ENCODE measurements at places on chromosomes 13 and 19.

GRCh38 chr19:16025108-16026101, 50.9 kb upstream of the TPM4 start:
- no peak for DNase-seq

DNA sequence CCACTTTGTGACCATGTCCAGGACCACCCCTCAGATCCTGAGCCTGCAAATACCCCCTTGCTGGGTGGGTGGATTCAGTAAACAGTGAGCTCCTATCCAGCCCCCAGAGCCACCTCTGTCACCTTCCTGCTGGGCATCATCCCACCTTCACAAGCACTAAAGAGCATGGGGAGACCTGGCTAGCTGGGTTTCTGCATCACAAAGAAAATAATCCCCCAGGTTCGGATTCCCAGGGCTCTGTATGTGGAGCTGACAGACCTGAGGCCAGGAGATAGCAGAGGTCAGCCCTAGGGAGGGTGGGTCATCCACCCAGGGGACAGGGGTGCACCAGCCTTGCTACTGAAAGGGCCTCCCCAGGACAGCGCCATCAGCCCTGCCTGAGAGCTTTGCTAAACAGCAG, 7.7 kb upstream of the CEACAM7 start:
- DNase-seq: no peak

GRCh38 chr13:60398907-60399589, 2.0 kb downstream of the TDRD3 start:
- DNase-seq: no peak

GRCh38 chr13:61774903-61775302, 359.3 kb upstream of the PCDH20 start:
- DNase-seq: no peak

GRCh38 chr13:23739596-23739995, 149.6 kb downstream of the MIPEP start:
- DNase-seq: no peak

DNA sequence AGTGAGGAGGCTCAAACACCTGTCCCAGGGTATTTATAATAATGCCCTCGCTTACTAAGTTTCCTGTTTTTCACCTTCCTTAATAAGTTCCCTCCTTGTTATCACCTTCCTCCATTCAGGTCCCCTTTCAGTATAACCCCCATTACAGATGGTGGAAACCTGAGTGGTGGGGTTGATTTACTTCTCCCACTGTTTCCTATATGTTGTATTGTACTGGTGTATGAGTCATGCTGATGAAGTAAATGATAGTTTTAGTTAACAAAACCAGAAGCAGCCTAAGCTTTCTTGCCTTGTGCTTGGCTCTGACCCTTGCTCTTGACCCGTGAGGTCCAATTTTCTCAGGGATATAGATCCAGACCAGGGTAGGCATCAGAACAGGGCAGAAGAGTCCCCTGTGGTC, 22.3 kb upstream of the TNFSF11 start:
- DNase-seq: no peak

DNA sequence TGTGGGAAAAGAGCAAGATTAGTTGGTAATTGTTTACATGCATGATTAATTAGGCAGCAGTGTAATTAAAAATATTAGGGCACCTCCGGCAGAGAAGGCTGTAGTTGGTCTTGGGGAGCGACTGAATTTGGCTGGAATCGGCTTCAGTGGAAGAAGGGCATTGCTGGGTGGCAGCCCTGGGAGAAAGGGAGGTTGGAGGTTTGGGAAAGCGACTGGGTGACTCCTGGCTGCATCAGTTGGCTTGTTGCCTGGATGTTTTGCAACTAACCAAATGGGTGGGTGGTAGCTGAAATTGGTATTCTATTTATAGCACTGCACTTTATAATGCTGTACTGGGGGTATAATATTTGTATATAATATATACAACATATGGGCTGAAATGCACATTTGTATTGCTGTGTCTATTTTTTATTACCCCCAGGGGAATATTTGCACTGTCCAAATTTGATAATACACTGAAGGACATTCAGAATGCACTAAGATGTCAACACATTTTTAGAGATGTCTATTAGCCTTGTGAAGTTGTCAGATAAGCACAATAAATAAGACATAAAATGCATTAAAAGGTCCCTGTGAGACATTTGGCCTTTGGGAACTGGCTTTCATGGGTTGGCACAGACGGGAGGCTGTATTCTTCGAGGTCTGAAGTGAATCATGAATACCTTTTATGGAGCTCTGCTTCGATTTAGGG, 1.7 kb downstream of the B3GLCT start:
- no peak for DNase-seq

GRCh38 chr19:58364146-58364545, 1.6 kb upstream of the ZNF497 start:
- no peak for DNase-seq

DNA sequence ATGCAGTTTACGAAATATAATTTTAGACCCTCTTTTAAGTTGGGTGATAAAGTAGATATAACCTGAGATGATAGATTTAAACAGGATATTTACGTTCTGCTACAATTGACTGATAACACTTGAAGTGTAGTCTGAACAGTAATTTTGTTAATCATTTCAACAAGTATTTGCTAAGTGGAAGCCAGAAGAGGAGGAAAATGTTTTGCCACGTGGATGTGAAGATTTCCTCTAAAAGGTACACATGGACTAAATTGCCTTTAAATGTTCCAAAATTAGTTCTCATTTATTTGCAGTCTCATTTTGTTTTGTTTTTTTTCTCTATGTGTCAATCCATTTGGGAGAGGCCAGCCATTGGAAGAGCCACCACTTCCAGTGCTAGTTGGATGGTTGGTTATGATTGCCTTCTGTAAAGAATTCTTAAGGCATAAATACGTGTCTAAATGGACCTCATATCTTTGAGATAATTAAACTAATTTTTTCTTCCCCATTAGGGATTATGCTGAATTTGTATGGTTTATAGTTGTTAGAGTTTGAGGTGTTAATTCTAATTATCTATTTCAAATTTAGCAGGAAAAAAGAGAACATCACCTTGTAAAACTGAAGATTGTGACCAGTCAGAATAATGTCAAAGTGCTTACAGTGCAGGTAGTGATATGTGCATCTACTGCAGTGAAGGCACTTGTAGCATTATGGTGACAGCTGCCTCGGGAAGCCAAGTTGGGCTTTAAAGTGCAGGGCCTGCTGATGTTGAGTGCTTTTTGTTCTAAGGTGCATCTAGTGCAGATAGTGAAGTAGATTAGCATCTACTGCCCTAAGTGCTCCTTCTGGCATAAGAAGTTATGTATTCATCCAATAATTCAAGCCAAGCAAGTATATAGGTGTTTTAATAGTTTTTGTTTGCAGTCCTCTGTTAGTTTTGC, 2.8 kb downstream of the MIR17HG start:
- DNase-seq: no peak

- DNase-seq: no peak
These were observed 32.2 kb downstream of the COG3 start for GRCh38 chr13:45496942-45497341.

DNA sequence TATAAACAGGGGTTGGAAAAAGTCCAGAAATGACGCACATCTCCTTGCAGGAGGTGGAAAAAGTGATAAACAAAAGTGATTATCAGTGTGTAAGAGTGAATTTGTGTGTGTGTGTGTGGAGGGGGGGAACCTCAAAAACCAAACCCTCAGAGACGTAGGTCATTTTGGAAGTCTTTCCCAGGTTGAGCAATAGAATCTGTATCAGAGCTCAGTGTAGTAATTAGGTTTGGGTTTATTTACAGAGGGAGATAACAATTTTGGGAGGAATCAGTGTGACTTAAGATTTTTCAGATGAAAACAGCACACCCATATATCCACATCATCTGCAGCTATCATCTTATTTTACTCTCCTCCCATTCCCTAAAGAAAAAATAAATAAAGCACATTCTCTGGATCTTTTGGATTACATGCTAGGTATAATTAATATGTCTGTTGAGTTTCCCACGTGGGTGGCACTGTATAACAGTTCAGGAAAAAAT, 406.4 kb downstream of the FGF9 start:
- DNase-seq: no peak

DNA sequence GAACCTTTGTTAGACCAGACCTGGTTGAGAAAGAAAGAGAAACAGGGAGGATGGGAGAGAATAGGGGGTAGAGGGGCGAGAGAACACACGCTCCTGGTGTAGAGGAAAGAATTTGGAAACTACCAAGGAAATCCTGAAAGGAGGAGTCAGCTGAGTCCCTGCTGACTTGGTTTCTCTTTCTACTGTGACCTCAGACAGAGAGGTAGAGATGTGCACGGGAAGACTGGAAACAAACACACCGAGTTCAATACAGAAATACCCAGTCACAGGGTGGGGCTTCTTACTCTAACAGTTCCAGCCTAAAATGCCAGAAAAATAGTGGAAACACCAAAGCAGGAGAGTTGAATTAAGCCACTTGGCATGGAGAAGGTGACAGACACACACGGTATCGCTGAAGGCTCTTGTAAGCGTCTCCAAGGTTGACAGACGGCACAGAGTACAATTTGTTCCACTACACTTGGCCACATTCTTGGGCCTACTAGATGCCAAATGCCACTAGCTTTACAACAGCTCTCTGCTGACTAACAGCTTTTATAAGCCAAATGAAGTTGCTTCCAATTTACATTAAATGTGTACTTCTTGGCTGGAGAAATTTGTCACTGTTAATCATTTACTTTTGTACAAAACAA, 28.1 kb downstream of the LATS2 start:
- no peak for DNase-seq

GRCh38 chr13:25114220-25114619, 18.3 kb downstream of the PABPC3 start:
- peak; percentile 42 for DNase-seq

DNA sequence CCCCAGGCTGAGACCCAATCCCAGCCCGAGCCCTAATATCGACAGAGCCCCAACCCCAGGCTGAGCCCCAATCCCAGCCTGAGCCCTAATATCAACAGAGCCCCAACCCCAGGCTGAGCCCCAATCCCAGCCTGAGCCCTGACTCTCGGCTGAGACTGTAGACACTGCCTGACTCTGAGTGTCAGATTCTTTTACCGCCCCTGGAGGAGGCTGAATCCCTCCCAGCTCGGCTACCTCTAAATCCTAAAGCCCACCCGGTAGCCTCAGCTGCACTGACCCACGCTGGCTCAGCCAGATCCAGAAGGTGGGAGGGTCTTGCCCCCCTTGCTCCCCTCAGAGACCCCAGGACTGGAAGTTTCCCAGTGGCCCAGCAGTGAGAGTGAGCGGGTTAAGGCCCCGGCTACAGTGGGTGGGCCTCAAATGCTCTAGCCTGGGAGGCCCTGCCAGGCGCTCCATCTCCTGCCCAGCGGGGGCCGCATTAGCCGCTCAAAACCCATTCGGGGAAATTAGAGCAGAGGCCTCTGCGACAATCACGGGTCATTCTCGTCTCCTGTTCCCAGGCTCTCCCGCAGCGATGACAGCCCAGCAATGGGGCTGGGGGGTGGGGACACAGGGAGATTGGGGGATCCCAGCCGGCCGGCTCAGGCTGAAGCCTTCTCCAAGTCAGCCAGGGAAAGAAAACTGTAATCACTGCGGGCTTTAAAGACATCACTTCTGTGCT, 43.8 kb downstream of the ZNRF4 start:
- DNase-seq: no peak

GRCh38 chr19:18765224-18765623, 25.9 kb downstream of the COMP start:
- DNase-seq: no peak

- no peak for DNase-seq
These were observed 7.9 kb upstream of the MAB21L1 start for GRCh38 chr13:35484384-35484783.

- DNase-seq: peak; percentile 40
These were observed 607.6 kb downstream of the FGF9 start for GRCh38 chr13:22278336-22278929.

DNA sequence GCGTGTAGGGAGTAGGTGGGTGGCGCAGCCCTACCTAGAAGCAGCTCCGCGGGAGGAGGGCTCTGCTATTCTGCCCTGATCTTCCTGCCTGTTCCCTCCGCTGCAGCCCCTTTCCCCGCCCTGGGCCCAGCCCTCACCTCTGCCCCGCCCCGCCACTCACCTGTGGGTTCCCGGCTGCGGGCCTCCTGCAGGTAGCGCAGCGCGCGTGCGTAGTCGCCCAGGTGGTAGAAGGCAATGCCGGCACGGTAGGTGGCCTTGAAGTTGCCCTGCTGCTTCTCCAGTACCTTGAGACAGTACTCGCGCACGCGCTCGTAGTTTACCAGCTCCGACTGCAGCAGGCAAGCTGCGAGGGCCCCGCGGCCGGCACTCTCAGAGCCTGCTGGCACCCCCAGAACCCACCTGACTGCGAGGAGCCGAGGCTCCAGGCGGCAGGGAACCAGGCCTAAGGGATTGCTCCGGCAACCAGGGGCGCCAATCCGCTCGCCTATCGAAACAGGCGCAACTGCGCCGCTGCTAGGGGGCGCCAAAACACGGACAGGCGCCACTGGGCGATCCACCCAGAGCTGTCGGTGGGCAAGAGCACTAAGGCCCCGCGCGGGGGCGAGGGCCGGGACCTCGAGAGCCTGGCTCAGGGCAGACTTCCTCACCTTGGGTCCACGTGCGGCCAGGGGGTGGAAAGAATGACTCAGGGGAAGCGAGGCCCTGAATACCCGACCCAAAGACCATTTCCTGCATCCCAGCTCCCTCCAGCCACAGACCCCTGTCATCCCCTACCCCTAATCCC, 965 bp downstream of the TTC9B start:
- DNase-seq: no peak

GRCh38 chr13:23427881-23428528, 5.5 kb downstream of the SACS start:
- no peak for DNase-seq

GRCh38 chr13:28467034-28467433, 27.9 kb downstream of the FLT1 start:
- DNase-seq: no peak

GRCh38 chr13:40528881-40529280, 137.6 kb downstream of the FOXO1 start:
- no peak for DNase-seq

GRCh38 chr19:54896036-54896435, 9.9 kb upstream of the NCR1 start:
- no peak for DNase-seq

GRCh38 chr13:71237332-71237731, 629.7 kb downstream of the DACH1 start:
- DNase-seq: no peak

DNA sequence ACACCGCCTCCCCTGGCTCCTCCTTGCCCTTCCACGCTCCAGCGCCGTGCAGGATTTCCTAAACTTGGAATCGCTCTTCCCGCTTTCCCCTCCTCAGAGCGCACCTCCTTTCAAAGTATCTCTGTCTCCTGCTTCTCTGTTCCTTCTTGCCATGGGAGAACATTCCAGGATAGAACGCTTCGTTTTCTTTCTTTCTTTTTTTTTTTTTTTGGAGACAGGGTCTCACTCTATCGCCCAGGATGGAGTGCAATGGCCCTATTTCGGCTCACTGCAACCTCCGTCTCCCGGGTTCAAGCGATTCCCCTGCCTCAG, 574 bp upstream of the XPO4 start:
- DNase-seq: no peak

- no peak for DNase-seq
These were observed 389.0 kb downstream of the OLFM4 start for GRCh38 chr13:53417601-53418000.

Measured in stimulated activated CD8-positive, alpha-beta memory T cell treated with anti-CD3 and anti-CD28 coated beads, Interleukin-2, amount 100 ng/mL, for 48 hours (primary cell).